ENCODE measurements at places on chromosomes 1 and 21. TPM values are rescaled to one million over a fixed set of nuclear protein-coding genes. Genes with fewer than 3 reads are reported as not detected.

DNA sequence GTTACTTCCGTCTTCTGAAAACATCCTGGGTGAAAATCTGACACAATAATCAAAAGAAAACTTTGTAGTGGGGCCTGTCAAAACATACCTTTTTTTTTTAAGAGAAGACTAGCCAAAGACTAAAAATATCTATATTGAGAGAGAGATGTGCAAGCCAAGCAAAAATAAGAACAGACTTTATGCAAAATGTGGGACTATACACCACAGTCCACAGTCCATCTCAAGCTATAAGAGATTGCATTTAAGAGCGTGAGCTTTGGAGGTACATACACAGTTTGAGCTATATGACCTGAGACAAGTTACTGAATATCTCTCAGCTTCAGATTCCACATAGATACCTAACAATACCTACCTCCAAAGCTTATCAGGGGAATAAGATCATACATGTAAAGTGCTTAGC, 64.9 kb upstream of the DYNLT5 start:
- no peak for DNase-seq

DNA sequence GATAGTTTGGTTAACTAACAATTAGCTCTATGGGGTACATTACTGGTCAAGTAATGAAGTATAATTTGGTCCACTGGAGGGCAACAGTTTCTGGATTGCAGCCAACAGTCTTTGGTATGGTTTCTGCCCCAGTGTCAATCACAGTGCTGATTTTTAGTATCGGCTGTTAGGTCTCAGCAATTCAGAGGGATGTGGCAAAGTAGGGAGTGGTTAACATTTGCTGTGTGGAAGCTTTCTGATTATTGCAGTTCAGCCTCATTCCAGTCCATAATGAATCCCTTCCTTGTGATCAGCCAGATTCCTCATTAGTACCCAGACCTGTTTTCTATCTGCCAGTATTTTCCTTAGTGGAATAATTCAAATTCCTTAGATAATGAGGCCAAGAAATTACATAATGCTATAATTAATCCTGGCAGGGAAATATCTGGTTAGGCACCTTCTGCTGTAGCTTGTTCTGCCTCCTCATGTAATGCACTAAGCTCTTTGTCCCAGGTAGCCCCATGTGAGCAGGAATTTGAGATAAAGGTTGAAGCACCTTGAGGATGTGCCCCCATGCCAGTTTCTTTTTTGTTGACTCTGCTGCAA, 14.0 kb downstream of the F3 start:
- no peak for DNase-seq

DNA sequence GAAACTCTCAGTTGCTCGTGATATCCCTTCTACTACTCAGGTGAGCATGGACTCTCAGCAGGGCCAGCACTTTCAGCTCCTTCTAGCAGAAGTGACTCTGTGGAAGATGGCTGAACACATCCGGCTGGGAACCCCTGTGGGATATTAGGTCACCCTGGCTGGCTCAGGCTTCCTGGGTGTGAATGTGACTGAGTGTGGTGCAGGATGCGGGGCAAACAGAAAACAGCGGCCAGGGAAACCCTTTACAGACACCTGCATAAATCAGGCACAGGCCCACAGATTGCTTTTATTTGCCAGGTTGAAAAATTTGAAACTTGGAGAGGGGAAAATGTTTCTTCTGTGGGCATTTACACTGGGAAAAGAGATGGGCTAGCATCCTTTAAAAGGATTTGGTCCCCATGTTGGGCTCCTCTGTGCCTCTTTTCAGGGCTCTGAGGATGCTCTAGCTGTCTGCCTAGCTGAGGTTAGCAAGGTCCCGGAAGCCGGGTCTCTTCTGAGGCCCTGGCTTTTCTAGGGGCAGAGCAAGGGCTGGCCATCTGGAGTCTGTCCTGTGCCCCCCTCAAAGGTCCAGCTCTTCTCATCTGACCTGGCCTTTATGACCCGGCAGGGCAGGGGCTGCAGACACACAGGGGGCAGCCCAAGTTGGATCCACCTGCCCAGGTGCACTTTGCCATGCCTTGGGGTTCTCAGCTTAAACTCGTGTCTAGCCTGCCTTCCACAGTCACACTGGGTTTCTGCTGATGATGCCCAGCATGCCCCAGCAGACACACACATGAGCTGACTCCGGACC, 243.0 kb downstream of the SIPA1L2 start:
- no peak for DNase-seq

DNA sequence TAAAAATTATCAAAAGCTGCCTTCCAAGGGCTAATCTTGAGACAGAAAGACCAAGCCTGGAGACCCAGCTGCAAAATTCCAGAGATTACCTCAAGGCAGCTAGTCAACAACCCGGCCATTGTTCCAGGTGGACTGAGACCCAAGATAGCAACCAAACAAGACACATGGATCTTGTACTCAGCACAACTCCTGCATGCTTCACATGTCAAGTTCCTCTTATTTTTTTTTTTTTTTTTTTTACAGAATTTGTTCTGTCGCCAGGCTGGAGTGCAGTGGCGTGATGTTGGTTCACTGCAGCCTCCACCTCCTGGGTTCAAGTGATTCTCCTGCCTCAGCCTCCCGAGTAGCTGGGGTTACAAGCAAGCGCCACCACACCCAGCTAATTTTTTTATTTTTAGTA, 40.1 kb downstream of the CD2 start:
- DNase-seq: no peak

The TDRD5 gene
- 0.10 TPM for total RNA-seq

The PEAR1 gene
- total RNA-seq: 11.5 TPM
